CD4-positive, alpha-beta T cell treated with Interleukin-6 at 100 ng/mL for 8 hours (primary cell): ENCODE measurements at places on chromosomes 3 and 15.

GRCh38 chr3:111584744-111585143 is 10.4 kb downstream of the ZBED2 start:
- DNase-seq: no peak

GRCh38 chr15:27681038-27681437 is 418.1 kb downstream of the OCA2 start:
- DNase-seq: no peak

- no peak for DNase-seq
These were observed 76.0 kb downstream of the ZNF609 start for GRCh38 chr15:64536244-64536836.

DNA sequence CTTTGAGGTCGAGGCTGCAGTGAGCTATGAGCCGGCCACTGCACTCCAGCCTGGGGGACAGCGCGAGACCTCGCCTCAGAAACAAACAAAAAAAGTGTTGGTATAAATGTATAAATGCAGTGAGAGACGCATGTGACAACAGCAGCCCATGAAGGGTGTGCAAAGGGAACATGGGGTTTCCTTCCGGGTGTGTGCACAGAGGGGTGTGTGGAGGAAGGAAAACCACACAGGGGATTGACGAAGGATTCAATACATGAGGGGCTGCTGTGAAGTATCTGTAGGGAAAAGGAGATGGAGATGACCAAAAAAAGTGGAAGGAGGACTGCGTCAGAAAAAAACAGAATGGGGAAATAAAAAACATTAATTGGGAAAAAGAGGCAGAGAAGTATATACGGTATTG is 1.1 kb downstream of the MTFMT start:
- DNase-seq: no peak

- DNase-seq: no peak
These were observed 1.1 kb downstream of the DCUN1D1 start for GRCh38 chr3:182979103-182979673.

- DNase-seq: no peak
These were observed 78.7 kb downstream of the POLQ start for GRCh38 chr3:121467085-121467484.

DNA sequence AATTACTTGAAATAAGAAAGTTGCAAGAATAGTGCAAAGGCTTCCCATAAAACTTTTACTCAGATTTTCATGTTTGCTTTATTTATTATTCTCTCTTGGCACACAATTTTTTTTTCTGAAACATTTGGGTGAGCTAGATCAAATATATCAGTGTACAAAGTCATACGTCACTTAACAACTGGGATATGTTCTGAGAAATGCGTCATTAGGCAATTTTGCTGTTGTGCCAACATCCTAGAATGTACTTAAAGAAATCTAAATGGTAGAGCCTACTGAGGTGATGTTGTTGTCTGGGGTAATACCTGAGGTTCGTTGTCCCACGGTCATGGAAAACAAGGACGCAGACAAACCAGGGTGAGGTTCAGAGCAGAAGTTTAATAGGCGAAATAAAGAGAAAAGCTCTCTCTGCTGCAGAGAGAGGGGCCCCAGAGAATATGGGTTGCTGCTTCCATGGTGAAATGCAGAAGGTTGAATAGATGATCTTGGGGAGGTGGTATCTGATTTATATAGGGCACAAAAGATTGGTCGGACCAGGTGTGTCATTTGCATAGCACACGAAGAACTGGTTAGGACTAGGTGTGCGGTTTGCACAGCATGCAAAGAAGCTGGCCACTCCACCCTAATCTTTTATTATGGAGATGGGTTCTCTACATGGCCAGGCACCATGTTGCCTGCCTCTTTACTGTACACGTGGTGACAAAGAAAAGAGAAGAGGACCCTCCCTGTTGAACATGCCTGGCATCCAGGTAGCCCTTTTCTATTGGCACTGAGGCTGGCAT is 8.8 kb upstream of the GRAMD1C start:
- DNase-seq: no peak

DNA sequence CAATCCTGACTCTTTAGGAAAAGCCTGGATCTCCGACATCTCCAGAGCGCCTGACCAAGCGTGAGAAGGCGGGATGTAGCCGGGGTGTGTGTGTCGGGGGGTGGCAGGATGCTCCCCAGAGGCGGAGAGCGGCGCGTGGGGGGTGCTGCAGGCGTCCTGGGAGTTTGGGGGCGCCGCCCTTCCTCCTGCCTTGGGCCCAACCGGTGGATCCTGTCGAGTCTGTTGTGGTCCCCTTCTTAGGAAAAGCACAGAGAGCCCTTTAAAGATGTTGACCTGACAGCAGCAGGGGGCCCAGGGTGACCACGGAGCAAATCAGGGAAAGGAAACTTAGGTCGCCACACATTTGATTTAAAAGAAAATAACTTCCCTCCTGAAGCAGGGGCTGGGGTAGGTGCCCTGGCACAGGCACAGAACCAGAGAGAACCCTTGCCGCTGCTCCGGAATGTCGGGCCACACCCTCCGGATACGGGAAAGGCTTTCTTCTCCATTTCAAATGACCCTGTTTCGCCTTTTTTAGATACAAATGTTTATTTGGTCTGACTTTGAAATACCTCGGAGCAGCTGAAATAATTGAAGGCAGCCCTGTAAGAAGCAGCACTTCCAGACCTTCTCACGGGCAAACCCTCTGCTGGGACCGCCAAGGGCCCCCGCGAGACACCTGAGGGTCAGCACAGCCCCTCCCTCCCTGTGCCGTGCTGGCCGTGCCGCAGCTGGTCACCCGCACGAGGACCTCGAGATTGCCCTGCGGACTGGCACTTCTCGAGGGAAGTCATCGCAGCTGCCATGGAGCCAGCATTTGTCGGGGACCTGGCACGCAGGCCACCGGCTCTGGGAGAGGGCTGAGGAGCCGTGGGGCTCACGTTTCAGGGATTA is 102.9 kb upstream of the KLF13 start:
- DNase-seq: no peak

GRCh38 chr3:72957297-72957696 is 39.3 kb upstream of the PPP4R2 start:
- no peak for DNase-seq

- DNase-seq: no peak
These were observed 83.6 kb downstream of the NCEH1 start for GRCh38 chr3:172627057-172627809.

- DNase-seq: no peak
These were observed 28.1 kb downstream of the CLK3 start for GRCh38 chr15:74643665-74644204.

DNA sequence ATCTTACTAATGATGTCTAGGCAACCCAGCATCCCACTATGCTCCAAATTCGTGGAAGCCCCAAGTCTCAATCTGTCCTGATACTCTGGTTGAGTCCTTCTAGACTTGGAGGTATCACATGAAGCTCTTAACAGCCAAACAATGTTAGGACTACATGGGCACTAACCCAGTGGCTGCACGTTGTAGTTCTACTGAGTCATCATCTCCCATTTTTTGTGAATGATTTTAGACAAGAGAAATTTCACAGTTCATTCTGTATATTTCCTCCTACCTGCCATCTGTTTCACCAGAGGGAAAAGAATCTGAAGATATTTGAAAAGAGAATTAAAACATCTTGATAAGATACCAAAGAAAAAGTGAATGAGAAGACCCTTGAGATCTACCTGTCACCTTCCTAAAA is 9.8 kb upstream of the WWTR1 start:
- no peak for DNase-seq

GRCh38 chr3:126668450-126669401 is 13.8 kb upstream of the TXNRD3 start:
- no peak for DNase-seq

GRCh38 chr3:73148206-73148605 is 86.7 kb downstream of the EBLN2 start:
- no peak for DNase-seq

GRCh38 chr3:117722856-117723255 is 1013.3 kb downstream of the TUSC7 start:
- no peak for DNase-seq

DNA sequence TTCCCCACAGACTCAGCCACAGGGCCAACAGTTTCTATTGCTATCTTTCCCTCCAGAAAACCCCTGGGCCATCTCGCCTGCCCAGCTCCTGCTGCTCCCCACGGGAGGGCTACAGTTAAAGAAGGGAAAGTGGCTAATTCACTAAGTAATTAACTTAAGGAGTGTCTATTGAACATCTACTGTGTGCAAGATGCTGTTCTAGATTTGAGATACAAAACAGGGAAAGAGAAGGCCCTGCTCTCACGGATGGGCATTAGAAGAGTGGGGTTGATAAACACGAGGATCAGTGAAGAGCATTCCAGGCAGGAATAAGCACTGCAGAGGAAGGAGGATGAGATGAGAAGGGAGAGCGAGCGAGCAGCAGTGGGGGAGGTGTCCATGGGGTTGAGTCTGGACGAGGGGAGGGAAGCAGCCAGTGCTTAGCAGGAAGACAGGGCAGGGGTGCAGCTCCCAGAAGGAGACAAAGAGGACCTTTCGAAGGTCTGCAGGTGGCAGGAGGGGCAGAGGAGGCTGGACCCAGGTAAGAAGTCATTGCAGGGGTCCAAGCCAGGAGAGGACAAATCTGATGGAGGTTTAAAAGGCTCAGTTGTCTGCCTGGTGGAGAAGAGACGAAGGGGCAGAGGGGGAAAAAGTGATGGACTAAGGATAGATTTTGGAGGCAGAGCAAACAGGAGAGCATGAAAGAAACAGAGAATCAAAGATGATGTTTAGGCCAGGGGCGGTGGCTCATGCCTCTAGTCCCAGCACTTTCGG is 64.7 kb downstream of the KLF15 start:
- no peak for DNase-seq

GRCh38 chr15:25730918-25731317 is 132.2 kb downstream of the ATP10A start:
- DNase-seq: no peak

DNA sequence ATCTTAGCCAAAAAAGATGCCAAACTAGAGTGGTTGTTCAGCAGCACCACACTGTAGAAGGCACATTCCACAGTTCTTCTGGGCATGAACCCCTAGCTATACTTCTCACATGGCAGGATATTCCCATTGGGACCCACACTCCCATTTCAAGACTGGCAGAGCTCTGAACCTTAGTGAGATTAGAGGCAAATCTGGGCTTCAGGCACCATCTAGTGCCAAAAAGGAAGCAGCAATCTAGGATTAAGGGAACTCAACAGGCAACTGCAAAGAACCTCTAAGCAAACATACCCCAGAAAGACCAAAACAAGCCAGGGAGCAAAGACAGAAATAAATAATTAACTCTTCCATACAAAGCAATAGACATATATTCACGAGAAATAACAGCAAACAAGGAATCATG is 66.2 kb downstream of the TAFA4 start:
- DNase-seq: no peak

GRCh38 chr3:127590282-127590592 is 296 bp downstream of the TPRA1 start:
- no peak for DNase-seq

- no peak for DNase-seq
These were observed 2.0 kb upstream of the SMARCC1 start for GRCh38 chr3:47783673-47784072.

DNA sequence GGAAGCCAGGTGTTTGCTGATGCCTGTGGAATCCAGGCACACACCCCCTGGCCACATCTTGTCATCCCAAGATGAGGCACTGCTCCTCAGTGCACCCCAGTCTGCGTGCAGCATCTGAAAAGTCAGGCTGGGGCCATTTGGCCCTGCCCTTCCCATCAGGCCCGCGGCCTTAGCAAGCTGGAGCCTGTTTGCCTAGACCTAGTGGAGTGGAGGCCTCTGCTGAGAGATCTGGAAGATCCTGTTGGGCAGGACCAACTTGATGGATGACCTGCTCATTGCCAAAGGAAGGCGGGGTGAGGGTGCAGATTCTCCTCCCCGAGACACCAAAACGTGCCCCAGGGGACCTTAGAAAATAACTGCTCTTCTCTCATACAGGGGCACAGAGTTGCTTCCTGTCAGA is 220.2 kb downstream of the SHQ1 start:
- DNase-seq: no peak

DNA sequence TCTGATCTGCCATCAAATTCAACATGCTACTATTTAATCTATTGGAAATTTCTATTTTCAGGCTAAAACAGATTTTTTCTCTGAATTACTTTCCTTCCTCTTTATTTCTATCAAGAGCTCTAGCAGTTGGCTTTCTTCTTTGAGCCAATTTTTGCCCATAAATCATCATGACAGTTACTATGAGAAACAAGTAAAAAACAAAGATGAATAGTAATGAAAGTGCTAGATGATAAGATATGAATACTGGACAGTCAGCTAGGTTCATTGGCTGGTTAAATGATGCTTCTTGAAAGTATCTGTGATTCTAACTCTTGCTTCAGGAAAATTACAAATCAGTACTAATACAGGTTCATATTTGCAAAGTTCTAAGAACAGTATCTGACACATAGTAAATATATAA is 38.6 kb upstream of the NANOGP8 start:
- DNase-seq: no peak

- DNase-seq: no peak
These were observed 218.0 kb downstream of the UBE3A start for GRCh38 chr15:25220834-25221233.

GRCh38 chr15:75454471-75455378 is 3.2 kb upstream of the SIN3A start:
- peak; percentile 74 for DNase-seq

DNA sequence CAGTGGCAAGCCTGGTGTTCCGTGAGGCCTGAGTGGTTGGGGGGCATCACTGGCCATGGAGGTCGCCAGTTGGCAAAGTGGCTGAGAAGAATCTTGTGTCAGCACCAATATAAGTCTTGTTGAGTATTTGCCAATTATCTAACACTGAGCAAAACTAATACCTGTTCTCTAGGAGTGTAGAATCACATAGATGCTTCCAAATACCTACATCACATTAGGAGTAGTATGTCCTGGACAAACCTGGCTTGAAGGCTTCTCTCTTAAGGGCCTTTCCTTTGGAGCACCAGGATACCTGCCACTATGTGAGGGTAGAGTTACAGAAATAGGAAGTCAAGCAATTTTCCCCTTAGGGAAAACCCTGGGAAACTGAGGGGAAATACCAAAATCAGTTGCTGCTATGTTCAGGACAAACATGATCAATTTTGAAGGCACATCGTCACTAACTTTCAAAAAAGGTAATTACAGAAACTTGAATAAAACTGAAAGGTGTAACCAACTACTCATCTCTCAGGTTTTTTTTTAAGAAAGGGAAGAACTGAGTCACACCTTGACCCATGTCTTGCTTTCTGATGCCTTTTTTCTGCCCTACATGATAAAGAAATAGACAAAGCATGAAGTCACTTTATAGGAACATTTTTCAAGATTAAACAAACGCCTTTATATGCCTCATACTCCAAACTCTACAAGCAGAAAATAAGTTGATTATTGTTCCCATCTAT is 100.4 kb downstream of the IMPG2 start:
- no peak for DNase-seq

DNA sequence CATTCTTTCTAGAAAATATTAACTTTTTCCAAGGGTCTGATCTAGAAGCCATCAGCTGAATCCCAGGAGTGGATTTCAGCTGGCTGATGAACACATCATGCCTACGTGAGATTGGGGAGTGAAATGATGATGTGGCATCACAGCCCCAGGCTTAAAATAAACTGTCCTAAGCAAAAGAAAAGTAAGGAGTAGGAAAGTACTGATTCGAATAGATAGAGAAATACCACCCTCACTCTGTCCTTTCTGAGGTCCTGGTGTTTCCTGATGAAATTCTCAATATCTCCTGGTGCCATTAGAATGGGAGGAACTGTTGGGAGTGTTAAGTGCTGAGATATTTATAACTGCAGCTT is 376.8 kb upstream of the SEMA6D start:
- DNase-seq: no peak
